Right renal cortex interstitium (tissue), 3 donors: ENCODE measurements at places on chromosomes 1 and 21.

DNA sequence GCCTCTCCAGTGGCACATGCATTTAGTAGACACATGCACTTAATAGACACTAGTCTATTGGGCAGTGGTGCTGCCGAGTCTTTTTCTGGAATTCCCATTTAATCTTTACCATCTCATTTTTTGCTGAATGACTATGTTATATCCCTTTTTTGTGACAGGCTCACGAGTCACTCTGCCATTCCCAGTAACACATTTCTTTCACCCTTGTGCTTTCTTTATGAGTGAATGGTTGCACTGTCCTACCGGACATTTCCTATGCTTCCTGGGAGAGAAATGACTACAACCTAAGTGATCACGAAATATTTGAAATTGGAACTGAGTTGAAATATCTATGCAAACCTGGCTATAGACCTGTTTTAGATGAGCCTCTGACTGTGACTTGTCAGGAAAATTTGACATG lies 70.9 kb downstream of the C4BPA start:
- no peak for DNase-seq

GRCh38 chr1:167130829-167131510 lies 37.1 kb downstream of the STYXL2 start:
- DNase-seq, result no peak

DNA sequence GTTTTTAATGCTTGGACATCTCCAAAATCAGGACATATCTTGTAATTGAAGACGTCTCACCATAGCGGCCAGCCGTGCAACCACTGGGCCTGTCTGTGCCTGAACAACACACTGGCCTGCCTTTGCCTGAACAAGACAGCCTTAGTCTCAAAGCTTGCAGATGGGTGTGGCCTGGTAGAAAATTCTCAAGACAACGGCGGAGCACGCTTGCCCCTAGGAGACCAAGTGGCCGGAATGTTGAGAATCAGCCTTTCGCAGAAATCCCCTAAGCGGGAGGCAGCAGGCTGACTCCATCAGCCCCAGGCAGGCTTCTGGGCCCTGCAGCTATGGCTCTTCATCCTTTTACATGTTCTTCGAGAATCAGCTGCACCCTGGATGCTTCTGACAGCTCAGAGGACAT lies 98.0 kb upstream of the C1orf174 start:
- DNase-seq, result no peak

- DNase-seq, result no peak
These were observed 20.6 kb upstream of the TRAPPC10 start for GRCh38 chr21:43991447-43991991.

- no peak for DNase-seq
These were observed 32.3 kb downstream of the CD160 start for GRCh38 chr1:145751491-145752037.

GRCh38 chr1:115310581-115311473 lies 27.2 kb downstream of the NGF start:
- no peak for DNase-seq

GRCh38 chr1:44640200-44640853 lies 34.0 kb downstream of the TMEM53 start:
- no peak for DNase-seq

DNA sequence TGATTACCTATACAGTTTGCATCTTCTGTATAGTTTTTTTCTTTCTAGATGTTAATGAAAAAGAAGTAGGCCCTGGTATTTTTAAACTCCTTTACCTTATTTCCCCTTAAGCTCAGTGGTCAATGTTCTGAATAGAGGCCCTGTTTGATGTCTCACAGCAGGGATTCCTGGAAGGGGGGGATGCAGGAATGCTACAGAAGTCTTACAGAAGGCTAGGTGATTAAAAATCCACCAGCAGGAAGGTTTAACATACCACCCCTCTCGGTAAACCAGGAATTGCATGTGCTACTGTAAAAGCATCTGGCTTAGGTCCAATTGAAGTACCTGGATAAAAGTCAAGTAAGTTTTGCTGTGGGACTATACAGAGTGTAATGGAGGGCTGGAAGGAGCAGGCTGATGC lies 78.3 kb downstream of the NOS1AP start:
- no peak for DNase-seq

DNA sequence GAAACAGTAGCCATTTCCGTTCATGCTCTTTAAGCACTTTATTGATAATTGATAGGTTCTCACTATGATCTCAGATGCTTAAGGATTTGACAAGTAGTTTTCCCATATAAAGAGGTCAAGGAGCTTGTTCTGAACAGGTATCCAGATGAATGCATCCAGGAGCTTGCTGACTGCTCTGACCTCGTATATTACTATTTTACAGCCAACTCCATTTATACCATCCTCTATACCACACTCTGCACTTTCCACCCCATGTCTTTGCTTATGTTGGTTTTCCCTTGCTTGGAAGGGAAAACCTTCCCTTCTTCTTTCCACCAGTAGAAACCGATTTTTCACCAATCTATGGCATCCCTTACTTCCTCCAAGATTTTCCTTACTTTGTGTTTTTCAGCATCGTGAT lies 107.2 kb downstream of the LHX9 start:
- no peak for DNase-seq

- DNase-seq, result no peak
These were observed 17.6 kb upstream of the CLIC4 start for GRCh38 chr1:24727501-24728216.

- DNase-seq, result no peak
These were observed 14.7 kb upstream of the DISC1 start for GRCh38 chr1:231611851-231612250.

DNA sequence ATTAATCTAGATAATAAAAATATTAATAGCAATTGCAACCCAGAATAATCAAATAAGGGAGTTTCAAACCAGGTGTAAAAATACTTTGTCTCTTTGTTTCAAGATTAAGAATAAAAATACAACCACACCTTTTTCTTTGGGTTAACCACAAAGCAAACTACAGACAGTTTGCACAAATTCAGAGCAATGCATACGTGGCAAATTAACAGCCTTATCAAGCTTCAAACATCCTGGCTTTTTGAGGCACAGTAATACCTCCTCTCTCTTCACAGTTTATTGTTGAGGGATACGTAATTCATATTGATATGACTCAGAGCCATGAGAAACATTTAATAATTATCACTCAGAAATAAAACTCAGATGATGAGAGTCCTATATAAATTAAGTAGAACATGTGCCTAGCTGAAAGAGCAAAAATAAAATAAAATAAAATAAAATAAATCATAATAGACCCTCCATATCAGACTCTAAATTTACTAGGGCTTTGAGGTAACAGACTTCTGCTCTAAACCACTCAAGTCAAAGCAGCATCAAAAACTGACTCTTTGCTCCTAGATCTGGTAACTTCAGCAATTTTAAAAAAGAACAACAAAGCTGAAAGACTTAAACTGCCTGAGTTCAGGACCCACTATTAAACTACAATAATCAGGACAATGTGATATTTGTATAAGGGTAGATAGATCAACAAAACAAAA lies 11.4 kb downstream of the EDEM3 start:
- DNase-seq, result no peak

DNA sequence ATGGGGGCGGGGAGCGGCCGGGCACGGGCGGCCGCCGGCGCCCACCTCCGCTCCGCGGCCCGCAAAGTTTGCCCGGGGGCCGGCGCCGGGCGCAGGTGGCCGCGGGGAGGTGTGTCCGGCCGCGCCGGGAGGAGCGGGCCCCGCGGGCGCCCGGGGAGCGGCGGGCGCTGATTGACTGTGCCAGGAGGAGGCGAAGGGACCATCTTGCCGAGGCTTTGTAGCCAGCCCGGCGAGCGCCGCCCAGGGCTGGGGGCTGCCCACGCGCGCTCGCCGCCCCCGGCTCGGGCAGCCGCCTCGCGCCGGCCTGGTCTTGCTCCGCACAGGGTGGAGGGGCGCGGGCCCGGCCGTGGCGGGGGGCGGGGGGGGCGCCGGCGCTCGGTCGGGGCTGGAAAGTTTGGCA lies 432 bp downstream of the EPHB2 start:
- DNase-seq, result no peak

DNA sequence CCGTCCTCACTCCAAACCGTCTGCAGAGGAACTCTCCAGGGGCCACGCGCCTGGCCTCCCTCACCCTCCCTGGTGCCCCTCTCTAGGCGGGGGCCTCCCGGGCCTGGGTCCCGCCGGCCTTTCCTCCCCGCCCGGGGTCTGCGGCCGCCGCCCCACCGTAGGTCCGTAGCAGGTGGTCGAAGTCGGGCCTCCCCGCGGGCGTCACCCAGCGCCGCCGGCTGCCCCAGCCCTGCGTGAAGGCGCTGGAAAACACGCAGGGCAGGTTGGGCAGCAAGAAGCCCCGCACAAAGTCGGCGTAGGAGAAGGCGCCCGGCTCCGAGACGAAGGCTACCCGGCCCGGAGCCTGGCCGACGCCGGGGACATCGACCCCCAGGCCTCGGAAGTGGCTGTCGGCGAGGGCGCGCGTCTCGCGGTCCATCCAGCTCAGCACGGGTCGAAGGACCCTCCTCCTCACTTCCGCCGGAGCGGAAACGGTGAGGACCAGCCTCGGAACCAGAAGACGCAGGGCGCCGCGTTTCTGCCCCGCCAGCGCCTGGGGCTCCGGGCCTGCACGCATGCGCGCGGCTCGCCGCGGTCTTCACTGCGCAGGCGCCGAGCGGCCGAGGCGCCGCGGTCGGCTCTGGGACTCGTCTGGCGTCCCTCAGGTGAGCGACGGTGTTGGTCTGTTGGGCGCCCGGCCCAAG lies at the start of the genes JMJD4 and SNAP47:
Gene JMJD4, minus strand, starts transcription at position 447 of the 683 bp plus-strand sequence. Its CDS starts 29 bp downstream, at position 418.
Gene SNAP47, plus strand, starts transcription at position 580 of the 683 bp plus-strand sequence. CDS start 12,302 bp downstream, outside the sequence.
- peak; percentile 81 for DNase-seq

GRCh38 chr1:36342426-36343185 lies 19.2 kb upstream of the EVA1B start:
- DNase-seq, result no peak

DNA sequence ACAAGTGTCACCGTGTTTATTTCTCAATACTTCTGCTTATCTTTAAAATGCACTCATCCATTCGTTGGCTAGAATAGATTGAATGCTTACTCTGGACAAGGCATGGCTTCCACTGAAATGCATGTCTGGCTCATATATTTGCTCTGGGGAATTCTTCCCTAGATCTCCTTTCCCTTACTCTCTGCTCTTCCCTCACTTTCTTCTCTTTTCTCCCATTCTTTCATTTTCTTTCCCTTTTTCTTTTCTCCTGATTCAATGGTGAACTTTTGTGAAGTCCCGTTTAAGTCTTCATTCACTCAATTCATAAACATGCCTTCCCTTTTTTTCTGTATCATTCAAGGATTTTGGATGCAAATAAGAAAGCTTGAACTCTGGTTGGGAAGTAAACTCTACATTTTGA lies 234.5 kb downstream of the DYRK1A start:
- no peak for DNase-seq

DNA sequence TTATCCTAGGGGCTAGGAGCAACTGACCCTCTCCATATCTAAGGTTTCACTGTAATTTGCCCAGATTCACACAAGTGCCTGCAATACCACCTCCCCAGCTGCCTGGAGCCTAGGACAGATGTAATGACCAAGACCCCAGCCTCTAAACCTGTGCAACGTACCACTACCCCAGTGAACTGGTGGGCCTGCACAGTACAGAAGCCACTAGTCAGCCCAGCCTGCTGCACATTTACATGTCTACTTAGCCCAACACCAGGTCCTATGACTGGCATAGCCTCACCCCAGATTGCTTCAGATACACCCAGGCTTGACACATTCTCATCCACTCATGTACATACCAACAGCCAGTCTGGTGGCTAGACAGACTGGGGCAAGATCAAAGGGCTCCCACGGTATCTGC lies 1336.6 kb downstream of the BRINP3 start:
- no peak for DNase-seq

- DNase-seq, result no peak
These were observed 866.0 kb downstream of the LTN1 start for GRCh38 chr21:28126521-28127174.

DNA sequence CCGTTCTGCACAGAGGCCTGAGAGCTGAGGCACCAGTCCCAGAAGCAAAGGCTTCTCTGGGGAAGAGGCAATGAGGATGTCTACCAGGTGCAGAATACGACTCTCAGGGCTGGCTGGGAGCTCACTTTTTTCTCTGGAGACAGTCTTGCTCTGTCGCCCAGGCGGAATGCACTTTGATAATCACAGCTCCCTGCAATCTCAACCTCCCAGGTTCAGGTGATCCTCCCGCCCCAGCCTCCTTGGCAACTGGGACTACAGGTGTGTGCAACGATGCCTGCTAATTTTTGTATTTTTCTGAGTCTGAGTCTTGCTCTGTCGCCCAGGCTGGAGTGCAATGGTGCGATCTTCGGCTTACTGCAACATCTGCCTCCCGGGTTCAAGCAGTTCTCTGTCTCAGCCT lies 17.6 kb downstream of the NADK start:
- no peak for DNase-seq

DNA sequence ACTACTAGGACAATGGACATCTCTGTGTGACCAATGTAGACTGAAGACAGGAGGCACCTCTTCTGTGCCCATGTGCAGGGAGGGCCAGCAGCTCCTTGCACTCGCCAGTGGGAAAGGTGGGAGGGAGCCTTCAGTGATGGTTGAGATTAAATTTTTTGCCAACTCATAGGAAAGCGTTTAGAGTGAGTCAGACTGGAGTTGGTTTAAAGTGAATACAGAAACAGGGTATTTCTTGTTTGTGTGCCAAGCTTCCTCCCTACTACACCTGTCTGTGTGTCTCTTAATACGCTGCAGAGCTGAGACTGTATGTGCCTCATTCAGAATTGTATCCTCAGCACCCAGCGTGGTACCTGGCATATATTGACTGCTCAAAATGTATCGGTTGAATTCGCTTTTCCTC lies 13.5 kb upstream of the COL16A1 start:
- no peak for DNase-seq

GRCh38 chr1:205318231-205318991 lies 3.1 kb downstream of the NUAK2 start:
- no peak for DNase-seq

- DNase-seq, result no peak
These were observed 6.6 kb downstream of the ADORA1 start for GRCh38 chr1:203133970-203134725.

DNA sequence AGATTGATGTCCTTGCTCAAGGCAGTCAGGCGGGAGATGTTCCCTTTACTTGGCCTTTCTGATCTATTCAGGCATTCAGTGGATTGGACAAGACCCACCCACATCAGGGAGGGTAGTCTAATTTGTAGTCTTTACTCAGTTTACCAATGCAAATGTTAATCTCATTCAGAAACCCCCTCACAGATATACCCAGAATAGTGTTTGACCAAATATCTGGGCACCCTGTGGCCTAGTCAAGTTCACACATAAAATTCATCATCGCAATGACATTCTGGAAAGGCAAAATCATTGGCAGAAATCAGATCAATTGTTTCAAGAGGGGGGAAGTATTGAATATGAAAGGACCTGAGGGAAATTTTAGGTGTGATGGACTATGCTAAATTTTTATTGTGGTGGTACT lies 12.5 kb upstream of the SFT2D2 start:
- no peak for DNase-seq

DNA sequence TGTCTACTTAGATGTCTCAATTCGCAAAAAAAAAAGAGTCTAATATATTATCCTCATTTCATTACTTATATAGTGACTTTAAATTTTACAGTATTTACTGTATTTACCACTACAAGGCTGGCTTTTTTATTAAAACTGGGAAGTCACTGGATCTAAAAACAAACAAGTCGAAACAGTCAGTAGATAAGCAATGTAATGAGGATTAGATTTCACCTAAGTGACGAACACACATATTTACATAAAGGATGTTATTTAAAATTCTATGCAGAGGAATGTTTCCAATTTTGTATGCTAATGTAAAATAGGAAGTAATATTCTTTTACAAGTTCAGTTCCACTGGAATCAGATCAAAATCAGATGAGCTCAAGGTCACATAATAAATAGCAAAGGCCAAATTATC lies 28.3 kb downstream of the TTC13 start:
- no peak for DNase-seq

GRCh38 chr1:55654171-55654570 lies 439.0 kb upstream of the USP24 start:
- DNase-seq, result no peak

- no peak for DNase-seq
These were observed 184.0 kb downstream of the FCRL5 start for GRCh38 chr1:157368363-157368762.
